ENCODE measurements at places on chromosomes 6 and 20.

- DNase-seq: no peak
Measured at GRCh38 chr6:136952714-136953260, 30.7 kb downstream of the SLC35D3 start.

DNA sequence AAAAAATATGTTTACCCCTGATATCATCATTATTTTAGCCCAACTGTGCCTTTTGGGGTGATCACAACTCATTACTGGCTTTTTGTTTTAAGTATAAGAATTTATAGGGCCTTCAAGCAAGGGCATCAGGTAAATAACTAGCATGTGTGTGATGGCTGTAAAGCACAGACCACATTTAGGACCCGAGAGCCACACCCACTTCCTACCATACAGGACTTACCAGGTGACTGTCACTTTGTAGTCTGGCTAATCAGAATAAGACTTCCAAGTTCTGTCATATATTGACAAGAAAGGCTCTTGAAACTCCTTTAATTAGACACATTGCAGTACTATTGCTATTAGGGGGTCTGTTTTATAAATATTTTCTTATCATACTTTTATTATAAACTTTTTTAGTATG is 31.1 kb downstream of the TMEM242 start:
- DNase-seq: no peak

- no peak for DNase-seq
Measured at GRCh38 chr6:31308050-31308844, 36.4 kb upstream of the HLA-C start.

- DNase-seq: no peak
Measured at GRCh38 chr6:115909923-115910546, 150.7 kb downstream of the FRK start.

GRCh38 chr6:44386929-44387345 is 569 bp upstream of the CDC5L start:
- DNase-seq: peak; percentile 39

DNA sequence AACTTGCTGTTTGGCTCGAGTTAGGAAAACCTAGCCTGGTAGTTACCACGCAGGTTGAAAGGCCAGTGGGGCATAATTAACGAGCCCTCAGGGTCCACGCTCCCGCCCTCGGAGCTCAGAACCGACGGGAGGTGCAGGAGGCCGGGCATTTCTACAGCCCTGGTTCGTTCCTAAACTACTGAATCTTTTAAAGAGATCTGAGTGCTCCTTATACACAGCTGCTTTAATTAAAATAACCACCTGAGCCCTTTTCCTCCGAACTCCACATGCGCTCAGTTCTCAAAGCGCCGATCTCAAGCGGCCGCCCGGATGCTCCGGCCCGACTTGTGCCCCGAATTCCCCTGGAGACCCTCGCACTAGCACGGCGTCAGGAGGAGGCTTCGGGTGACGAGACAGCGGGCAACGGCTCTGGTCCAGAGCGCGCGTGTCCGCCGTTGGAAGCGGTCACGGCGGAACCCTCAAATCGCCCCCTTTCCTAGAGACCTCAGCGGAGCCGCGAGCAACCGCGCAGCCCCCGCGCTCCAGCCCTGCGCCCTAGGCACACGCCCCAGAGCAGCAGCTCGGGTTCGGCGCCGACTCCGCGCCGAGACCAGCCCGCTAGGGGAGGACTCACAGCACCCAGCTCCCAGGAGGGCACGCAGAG is 397 bp downstream of the WDR27 start:
- no peak for DNase-seq

DNA sequence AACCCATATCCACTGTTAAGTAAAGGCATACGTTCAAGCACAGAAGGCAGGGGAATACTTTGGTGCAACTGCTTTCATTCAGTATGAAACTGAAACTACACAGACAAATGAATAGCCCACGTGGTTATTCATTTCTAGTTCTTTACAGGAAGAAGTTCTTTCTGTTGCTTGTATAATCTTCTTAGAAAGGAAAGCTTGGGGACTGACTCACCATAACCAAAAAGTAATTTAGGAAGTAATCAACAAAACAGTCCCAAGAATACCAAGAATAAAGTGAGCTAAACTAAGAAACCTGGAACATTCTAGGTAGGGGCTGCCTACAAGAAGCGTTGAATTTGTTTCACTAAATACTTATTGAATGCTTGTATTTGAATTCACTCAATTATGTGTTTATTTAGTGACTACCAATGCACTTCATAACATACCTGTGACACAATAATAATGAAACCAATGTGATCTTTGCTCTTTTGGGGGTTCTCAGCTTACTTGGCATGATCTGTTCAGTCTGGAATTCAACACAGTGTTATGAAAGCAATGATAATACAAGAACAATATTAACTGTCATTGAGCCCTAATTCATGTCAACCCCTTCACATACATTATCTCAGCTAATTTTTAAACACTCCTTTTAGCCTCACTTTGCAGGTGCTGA is 25.1 kb upstream of the KIAA0408 start:
- DNase-seq: peak; percentile 44
